ENCODE measurements at places on chromosomes 3 and 15.

GRCh38 chr15:71780115-71780976 lies 30.0 kb upstream of the NR2E3 start:
- DNase-seq = no peak

DNA sequence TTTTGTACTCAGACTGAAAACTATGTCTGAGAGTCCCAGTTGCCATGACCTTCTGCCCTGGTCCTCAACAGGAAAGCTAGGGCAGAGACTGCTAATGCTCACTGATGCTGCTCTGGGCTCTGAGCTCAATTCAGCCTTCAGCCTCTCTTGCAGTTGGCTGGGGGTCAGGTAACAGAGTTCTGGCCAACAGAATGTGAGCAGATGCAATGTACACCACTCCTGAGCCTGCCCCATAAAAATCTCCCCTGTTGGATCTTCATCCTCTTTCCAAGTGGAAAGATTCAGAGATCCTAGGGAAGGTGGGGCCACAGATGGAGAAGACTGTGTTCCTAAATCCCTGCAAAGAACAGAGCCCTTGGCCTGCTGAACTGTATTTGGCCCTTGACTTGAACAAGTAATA lies 87.8 kb downstream of the PDZRN3 start:
- DNase-seq = no peak

DNA sequence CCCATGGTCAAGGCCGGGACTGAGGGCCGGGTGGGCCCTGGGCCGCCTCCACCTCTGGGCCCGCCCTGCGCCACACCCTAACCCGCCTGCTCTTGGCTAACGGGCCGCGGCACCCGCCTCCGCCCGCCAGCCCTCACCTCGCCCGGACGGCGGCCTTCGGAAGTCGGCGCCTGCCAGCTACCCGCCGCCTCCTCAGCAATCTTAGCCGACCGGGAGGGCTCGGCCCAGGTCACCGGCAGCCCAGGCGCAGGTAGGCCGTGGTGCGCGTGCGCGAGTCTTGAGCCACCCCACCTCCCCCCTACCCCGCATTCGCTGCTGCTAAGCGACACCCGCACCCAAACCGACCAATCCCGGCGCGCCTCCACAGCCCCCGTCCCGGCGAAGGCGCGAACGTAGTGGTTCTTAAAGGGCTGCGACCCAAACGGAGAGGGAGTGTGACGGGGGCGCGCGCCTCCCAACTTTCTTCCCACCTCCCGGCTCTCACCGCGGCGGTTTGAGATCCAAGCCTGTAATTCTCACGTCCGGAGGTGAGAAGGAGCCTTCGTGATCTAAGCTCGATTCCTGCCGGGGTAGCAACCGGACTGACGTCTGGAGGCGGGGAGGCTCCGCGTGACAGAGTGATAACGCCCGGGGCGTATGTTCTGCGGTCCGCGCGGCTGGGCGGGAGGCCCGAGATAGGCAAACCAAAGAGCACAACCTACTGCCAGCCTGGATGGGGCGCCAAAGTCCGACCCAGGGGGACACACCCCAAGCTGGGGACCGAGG lies at the start of gene SEC22C:
SEC22C (minus strand) TSS at position 259 of the 765 bp plus-strand sequence. CDS start 12,921 bp downstream, outside the sequence.
- DNase-seq = peak; percentile 92

DNA sequence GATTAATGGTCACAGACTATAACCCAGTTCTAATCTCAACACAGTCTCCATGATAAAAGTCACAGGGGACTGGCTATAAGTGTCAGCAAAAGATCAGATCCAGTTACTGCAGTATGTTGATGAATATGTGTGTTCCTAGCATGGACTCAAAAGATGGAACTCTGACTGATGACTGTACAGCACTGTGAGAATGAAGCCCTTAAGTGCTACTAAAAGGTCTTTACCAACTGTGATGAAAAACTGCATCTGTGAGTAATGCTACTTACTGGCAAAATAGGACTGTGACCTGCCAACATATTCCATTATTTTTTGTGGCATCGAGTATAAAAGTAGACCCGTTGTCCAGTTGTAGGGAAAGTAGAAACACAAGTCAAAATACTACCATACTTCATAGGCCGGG lies 284.2 kb downstream of the ROBO2 start:
- no peak for DNase-seq

Data from activated effector memory CD4-positive, alpha-beta T cell treated with Interleukin-2 at 50 U/mL for 16 hours (primary cell).